Stimulated activated CD8-positive, alpha-beta memory T cell treated with anti-CD3 and anti-CD28 coated beads, Interleukin-2, amount 100 ng/mL, for 1 hour (primary cell): ENCODE measurements at places on chromosomes 2 and 18.

DNA sequence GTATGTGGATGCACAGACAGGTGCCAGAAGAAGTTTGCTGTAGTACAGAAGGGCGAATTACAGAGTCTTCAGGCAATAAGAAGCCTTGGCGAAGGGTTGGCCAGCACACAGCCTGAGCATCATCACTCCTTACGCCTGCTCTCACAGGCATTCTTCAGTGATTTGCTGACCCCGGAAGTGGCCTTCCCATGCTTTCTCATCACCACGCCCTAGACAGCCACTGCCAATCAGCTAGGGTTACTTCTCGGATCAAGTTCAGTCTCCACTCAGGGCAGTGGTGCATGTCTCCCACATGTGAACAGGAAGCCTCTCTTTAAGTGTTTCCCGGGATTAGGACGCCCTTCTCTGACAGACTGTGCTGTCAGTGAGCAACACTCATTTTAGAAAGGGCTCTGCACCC is 81.8 kb downstream of the C1QL2 start:
- no peak for DNase-seq

GRCh38 chr2:15300624-15301573 is 260.2 kb downstream of the NBAS start:
- DNase-seq: no peak

DNA sequence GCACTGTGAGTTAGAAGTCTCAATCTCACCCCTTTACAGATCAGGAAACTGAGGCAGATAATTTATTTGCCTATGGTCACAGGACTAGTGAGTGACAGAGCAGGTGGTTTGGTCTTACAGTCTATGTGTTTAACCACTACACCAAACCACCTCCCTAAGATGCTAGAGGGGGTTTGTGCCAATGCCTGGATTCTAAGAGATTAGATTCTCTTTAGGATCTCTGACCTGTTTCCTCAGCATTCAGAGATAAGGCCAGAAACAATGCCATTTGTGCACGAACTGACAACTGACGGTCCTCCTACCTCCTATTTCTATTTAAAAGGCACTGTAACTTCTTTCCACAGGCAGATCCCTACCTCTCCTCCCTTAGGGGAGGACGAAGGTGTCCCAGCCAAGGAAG is 2.3 kb upstream of the SLC20A1 start:
- DNase-seq: no peak

DNA sequence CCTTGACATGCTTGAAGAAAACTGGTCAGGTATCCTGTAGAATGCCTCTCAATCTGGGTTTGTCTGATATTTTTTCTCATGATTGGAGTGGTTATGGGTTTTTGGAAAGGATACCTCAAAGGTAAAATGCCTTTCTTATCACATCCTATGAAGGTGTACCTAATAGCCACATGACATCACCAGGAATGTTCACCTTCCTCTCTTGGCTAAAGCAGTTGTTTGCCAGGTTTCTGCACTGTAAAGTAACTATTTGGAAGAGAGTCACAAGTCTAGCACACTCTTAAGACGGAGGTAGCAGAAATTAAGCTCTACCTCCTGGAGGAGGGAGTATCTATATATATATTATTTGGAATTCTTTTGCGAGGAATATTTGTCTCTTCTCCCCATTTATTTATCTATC is 17.9 kb upstream of the MIB1 start:
- no peak for DNase-seq

GRCh38 chr2:220212296-220213080 is 585.1 kb downstream of the SLC4A3 start:
- no peak for DNase-seq

DNA sequence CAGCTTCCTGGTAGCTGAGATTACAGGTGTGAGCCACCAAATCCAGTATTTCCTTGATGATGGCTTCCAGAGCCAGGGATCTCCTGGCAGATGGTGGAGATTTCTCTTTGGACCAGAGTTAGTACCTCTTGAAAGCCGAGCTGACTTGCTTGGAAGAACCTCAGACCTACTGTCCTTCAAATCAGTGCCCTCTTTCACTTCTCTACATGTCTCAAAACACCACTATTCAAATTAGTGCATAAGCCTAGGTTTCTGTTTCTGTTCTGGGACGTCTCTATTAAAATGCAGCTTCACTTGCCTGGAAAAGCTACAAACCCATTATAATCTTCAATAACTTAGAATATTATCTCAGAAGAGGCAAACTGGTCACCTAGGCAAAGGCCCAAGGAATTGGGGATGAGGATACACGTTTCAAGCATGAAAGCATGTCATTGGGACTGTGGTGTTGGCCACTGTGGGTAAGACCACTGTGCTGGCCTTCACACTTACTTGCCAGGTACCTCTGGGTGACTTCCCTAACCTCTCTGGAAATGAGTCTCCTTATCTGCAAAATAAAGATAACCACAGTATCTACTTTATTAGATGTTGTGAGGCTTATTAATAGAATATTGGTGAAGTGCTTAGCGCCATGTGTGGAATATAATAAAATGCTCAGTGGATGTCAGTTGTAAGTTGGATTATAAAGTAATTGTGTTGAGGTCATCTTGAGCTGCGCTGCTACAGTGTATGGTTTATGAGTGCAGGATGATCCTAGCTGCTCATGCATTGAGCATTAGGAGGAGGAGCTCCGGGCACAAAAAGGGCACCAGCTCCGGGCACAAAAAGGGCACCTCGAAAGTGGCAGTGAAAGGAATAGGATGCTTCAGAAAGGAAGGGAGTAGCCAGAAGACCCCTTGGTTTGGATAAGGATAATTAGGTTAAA is 84.5 kb downstream of the DOCK10 start:
- no peak for DNase-seq

GRCh38 chr2:64145714-64146113 is 1.5 kb upstream of the PELI1 start:
- DNase-seq: no peak

GRCh38 chr2:148592791-148593190 is 51.8 kb upstream of the EPC2 start:
- DNase-seq: no peak

- no peak for DNase-seq
Measured at GRCh38 chr2:46230115-46230571, 67.1 kb upstream of the EPAS1 start.

DNA sequence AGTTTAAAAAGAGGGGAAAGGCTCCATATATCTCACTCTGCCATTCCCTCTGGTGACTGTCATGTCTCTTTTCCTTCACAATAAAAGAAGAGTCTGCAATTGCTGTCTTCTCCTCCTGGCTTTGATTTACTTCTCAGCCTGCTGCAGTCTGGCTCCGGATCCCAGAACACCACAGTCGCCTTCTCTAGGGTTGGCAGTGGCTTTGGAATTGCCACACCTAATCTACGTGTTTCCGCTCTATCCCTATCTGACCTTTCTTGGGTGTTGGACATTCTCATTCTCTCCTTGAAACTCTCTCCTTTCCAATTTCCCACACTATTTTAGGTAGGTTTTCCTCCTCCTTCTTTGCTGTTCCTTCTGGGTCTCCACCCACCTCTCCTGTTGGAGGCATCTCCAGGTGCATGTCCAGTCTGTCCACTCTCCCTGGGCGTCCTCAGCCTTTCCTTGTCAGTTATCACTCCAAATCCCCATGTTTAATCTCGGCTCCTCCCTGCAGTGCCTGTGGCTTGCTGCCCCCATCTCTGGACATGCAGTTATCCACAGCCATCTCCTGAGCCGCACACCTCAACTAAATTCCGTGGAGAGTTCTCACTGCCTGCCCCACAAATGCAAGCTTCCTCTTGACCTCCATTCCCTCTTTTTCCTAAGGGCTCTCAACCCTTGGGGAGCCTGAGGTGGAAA is 112.8 kb downstream of the KCTD1 start:
- no peak for DNase-seq

GRCh38 chr18:75218065-75218923 is 7.7 kb downstream of the TSHZ1 start:
- DNase-seq: no peak

GRCh38 chr2:16745466-16745865 is 79.8 kb upstream of the CYRIA start:
- DNase-seq: no peak

GRCh38 chr18:69326094-69326493 is 74.6 kb upstream of the DOK6 start:
- DNase-seq: no peak

DNA sequence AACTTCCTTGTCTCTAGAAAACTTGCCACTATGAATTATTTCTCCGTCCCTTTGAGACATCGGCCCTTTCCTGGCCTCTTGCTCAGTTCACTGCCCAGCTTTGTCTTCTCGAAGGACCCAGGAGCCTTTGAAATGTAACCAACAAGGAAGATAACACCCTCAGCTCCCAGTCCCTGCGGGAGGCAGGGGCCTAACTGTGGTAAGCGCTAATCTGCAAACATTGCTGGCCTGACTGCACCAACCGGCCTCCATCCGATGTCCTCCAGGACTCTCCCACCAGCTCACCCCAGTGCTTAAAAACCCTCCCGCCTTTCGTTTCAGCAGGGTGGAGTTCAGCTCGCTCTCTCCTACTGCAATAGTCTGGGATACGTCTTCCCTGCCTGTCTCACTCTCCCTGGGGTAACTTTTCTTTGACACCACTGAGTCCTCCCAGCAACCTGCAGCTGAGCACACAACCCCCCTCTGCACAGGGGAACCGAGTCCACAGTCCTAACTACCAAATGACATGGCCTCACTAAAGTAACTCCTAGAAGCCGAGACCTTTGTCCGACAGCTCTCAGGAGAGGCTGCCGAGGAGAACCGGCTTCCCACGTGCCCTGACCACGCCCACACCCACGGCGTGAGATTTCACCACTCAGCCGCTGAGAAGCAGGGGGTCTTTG is 76.1 kb downstream of the MBP start:
- DNase-seq: no peak

DNA sequence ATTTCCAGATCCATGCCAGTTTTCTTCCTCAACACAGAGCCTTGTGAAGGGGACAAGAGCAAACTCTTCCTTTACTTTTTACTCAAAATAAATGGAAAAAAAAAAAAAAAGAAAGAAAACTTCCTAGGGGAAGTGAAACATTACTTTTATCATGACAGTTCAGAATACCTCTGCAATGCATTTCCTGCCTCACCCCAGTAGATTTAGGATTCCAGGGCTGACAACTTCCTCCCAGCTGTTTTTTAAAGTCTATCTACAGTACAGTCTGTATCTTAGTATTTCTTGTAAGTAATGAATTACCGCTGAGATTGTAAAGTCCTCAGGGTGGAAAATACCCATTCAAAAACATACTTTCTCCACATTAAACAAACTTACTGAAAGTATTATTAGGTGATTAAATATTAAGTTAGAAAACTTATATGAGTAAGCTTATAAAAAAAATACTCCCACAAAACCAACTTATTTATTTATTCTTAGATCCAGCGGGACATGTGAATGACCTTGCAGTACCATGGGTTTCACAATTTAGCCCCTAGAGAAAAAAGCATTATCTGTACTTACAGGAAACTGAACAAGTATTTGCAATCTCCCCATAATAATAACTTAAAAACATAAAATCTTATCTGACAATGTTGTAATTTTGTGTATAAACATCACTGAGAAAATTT is 117.7 kb downstream of the RBMS1 start:
- no peak for DNase-seq

DNA sequence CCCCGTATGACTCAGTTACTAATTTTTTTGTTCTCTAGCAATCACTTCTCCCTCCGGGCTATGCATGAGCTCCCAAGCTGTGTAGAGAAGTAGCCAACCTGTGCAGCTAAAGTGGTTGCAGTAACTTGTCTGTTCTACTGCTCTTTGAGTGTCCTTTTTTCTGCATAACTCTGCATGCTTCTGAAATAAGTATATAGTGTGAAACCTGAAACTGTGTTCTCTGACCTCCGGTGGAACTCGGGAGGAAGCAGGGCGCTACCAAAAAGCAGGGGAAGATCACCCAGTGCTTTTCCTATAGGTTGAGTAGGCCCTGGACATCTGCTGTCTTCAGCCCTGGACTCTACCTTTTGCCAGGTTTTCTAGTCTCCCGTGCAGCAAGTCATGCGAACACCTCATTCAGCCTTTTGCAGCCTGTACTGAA is 47.8 kb downstream of the PHLPP1 start:
- DNase-seq: no peak

DNA sequence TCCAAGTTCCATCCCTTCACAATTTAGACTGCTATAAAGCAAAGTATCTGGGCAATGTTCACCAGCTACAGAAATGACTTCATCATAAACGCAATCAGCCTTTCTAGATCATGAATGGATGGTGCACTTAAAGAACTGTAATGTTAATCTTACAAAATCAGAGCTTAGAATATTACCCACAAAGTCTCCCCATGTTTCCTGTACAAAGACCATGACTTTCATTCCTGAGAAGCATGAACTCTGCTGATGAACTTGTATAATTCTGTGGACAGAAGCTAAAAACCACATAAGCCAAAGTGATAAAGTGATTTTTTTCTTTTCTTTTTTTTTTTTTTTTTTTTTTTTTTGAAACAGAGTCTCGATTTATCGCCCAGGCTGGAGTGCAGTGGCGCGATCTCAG is 53.3 kb downstream of the C1D start:
- DNase-seq: no peak

DNA sequence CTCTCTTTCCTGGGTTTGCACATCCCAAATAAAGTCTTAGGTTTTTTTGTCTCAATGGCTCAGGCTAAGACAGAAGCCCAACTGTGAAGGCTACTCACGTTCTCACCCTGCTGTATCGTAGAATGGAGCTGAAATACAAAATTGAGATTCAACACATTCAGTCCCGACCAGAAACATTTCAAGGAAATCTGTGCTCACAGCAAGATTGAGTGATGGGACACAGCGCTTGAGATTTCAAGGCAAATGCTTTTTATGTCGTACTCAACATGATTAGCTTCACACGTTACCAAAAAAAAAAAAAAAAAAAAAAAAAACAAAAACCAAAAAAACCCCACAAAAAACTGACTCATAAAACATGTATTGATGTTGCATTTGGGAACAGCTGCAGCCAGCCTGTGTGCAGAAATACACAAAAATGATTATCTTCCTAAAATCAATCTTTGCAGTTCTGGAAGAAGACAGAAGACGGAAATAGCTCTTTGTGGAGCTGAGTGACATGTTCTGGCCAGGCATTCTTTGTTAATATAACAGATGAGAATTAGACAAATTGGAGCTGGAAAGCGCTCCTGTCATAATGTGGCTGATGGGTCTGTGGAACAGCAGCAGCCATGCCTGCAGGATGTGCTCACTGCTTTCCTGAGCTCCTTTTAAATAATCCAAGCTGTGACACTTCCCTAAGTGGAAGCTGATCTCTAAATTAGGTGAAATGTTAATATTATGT is 453.2 kb downstream of the LPIN1 start:
- DNase-seq: no peak

DNA sequence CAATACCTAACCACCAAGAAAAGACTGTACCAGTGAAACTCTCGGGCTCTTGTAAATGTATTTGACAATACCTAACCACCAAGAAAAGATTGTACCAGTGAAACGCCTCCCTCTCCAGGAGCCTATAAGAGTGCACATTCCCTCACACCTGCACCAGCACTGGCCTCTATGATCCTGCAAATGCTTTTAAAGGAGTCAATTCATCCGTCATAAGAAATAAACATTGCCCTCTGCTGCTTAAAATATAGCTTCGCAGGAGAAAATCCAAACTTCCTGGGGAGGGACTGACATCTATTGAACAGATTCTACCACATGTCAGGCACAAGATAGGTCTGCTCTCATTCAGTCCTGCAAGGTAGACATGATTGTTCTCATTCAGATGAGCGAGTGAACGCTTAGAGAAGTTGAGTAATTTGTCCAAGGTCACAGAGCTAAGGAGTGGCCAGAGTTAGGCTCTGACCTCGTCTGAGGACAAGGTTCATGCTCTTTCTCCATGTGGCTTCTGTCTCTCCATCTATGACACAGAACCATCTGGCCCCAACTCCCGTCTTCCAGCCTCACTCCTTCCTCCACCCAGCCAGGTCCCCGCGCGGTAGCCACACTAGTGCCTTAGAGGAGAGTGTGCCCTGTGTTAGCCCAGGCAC is 38.7 kb downstream of the MCFD2 start:
- DNase-seq: no peak

- no peak for DNase-seq
Measured at GRCh38 chr2:145765874-145766273, 1246.0 kb upstream of the ZEB2 start.
